ENCODE measurements at places on chromosomes 3 and 15.

GRCh38 chr3:147216143-147216673 is 190.1 kb downstream of the ZIC4 start:
- DNase-seq: no peak

- no peak for DNase-seq
Measured at GRCh38 chr15:90889313-90889730, 5.0 kb downstream of the FES start.

DNA sequence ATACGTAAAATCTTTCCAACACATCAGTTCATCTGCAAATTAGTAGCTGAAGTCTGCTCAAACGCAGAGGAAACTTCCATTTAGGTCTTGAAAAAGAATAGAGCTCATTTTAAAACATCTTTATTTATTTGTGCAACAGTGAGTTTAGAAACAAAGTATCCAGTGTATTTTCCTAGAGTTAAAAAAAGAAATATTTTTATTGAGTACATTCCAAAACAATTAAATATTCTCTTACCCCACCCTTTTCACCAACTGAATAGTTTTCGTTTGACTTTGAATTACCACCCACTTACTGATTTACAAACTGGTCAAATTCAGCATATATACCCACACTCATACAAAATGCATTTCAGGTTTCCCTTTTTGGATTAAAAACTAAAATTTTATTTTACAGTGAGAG is 104.7 kb downstream of the ZBTB20 start:
- no peak for DNase-seq

GRCh38 chr15:77720173-77720572 is 87.5 kb upstream of the LINGO1 start:
- no peak for DNase-seq

- peak; percentile 26 for DNase-seq
Measured at GRCh38 chr15:99732751-99733267, 428 bp downstream of the LYSMD4 start.

- DNase-seq: no peak
Measured at GRCh38 chr3:150145659-150146058, 175.0 kb upstream of the PFN2 start.

- DNase-seq: no peak
Measured at GRCh38 chr3:36095238-36095637, 285.1 kb upstream of the STAC start.

DNA sequence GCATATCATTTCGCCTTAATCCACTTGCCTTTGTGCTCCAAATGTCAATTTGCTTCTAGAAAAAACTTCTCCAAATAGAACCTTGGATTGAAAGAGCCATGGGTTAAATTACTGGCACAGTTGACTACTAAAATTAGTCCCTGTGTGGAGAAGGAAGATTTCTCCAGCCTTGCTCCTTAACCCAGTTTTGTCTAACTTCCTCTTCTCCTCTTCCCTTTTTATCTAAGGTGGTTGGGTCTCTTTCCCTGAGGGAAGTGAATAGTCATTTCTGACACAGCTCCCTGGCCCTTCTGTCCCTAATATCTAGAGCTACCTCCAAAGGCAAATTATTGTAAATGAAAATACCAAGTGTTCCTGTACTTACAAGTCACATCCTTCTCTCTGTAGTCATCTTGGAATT is 527.9 kb upstream of the TBL1XR1 start:
- DNase-seq: no peak

GRCh38 chr3:55406696-55407425 is 80.2 kb downstream of the WNT5A start:
- DNase-seq: no peak

- DNase-seq: no peak
Measured at GRCh38 chr15:63305260-63305659, 27.9 kb downstream of the APH1B start.

GRCh38 chr3:27528791-27529190 is 44.6 kb upstream of the SLC4A7 start:
- DNase-seq: no peak

- no peak for DNase-seq
Measured at GRCh38 chr3:136792556-136793330, 26.2 kb upstream of the SLC35G2 start.

GRCh38 chr3:25365636-25366035 is 62.4 kb upstream of the RARB start:
- no peak for DNase-seq

- DNase-seq: peak; percentile 92
Measured at GRCh38 chr3:39260957-39261356, 18.9 kb downstream of the CX3CR1 start.

Measured in MCF 10A (cell line).